ENCODE measurements at places on chromosomes 11 and 22.

- no peak for DNase-seq
Observed at GRCh38 chr11:20042045-20042639, 118.1 kb downstream of the DBX1 start.

DNA sequence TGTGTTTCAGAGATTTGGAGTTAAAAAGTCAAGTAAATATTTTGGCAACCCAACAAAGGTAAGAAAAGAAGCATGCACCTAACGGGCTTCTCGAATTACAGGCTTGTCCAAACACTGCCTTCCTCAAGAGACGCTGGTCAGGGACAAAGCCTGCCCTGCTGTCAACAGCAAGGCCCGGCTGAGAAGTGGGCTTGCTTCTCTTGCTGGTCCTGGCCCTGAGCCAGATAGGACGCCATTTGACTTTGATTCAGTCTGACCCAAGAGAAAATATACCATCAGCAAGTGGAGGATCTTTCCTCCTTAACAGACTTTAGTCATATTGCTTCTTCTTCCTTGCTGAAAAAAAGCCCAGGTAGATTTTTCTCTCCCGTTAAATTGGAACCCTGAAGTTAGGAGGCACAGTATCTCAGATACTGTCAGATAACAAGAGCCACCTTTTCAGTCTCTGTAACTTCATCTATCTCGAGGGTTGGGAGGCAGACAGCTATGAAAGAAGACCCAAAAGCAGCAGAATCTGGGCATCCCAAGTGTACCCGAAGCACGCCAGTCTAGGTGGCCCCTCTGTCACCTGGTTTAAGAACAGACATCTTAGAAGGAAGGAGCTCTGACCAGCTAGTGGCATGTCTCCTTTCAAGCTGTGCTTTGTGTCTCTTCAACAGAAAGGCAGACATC, 57.5 kb downstream of the C22orf31 start:
- no peak for DNase-seq

GRCh38 chr22:41285441-41285819, 557 bp downstream of the RANGAP1 start:
- peak; percentile 95 for DNase-seq

- DNase-seq = peak; percentile 50
Observed at GRCh38 chr11:122048401-122048800, 67.6 kb downstream of the BLID start.

DNA sequence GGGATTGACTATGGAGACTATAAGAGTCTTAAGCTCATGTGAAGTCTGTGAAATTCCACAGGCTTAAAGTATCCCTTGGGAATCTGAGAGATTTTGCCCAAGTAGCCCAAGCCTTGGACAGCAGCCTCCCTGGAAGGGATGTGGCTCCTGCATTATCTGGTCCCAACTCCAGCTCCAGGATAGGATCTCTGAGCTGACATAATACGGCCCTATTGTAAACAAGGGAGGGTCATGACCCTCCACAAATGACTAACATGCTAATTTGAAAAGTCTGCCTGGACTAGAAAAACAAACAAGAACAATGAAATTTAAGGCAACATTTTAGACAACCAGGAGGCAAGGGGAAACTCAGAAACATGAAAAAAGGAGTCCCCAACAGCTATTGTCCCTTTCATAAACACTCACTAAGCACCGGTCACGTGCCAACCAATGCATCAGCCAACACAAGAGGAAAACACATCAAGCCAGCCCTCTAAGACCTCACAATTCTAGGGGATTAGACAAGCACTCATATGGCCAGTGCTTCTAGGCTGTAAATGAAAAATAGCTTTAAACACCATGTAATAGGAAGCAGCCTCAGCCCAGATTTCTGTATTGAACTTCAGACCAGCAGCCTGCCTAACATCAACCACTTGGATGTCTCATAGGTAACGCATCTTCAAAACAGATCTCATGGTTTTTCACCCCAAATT, 101.2 kb upstream of the TIMP3 start:
- DNase-seq = peak; percentile 47

DNA sequence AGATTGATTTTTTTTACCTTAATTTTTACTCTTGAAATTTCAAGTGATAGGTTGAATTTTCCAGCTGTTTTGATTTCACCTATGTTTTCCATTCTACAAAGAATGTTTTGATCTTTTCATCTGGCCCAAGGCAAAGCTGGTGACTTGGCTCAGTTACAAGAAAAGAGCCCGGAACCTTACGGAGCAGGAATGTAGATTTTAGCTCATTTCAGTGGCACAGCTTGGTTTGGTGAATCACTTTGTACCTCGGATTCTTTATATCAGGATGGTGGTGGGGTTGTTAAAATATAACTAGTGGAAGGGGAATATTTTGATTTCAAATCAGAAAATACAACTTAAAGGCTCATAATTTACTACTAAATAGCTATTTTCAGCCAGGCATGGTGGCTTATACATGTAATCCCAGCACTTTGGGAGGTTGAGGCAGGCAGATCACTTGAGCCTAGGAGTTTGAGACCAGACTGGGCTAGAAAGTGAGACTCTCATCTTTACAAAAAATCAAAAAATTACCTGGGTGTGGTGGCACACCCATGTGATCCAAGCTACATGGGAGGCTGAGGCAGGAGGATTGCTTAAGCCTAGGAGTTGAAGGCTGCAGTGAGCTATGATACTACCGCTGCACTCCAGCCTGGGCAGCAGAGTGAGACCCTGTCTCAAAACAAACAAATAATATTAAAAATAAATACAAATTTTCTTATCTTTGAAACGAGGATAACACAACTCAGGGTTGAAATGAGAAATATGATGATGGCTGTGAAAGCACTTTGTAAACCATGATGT, 9.4 kb upstream of the GRIK4 start:
- DNase-seq = no peak

GRCh38 chr11:8685306-8685705, 2.7 kb downstream of the RPL27A start:
- no peak for DNase-seq

GRCh38 chr11:131899950-131900580, 529.6 kb downstream of the NTM start:
- no peak for DNase-seq

All from fibroblast of skin of right biceps (primary cell).